Cardiac septum (tissue), 1 donor: ENCODE measurements at places on chromosomes 5 and 9. TPM values are rescaled to one million over a fixed set of nuclear protein-coding genes. Genes with fewer than 3 reads are reported as not detected.

LCN1 gene
- total RNA-seq: not detected

CDC20B gene
- total RNA-seq: not detected

CAMK4 gene
- total RNA-seq: 0.48 TPM

IRX2 gene
- 3.2 TPM for total RNA-seq

AJM1 gene
- 8.6 TPM for total RNA-seq

LMNB1 gene
- total RNA-seq: 3.0 TPM

DNA sequence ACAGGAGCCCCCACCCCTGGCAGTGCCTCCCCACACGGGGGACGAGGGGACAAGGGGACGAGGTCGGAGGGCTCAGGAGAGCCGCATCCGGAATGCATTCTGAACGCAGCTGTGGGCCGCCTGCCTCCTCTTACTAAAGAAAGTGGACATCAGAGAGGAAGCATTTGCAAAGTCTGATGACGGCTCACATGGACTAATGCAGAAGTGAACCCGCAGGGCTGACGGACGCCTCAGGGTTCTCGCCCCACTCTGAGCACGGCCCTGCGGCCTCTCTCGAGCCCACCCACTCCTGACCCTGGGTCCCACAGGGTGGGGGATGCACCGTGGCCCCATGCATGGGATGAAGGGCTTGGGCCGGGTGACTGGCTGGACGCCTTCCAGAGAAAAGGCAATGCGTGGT lies 5.9 kb downstream of the LPCAT1 start:
- peak; percentile 59 for DNase-seq

- no peak for DNase-seq
These were observed 15.9 kb downstream of the TLR4 start for GRCh38 chr9:117720066-117720465.

DNA sequence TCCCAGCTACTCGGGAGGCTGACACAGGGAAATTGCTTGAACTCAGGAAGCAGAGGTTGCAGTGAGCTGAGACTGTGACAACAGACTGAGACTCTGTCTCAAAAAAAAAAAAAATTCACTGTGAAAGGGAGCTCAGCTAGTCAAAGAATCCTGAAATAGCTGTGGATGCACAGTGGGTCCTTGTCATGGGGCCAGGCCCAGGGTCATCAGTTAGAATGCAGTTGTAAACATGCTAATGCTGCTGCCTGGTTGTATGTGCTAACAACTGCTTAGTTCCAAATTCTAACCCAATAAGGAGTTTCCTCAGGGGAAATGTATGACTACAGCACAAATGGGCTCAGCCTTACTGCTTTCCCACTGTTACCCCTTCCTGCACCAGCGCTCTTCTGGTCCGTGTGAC lies 84.0 kb downstream of the PALM2AKAP2 start:
- no peak for DNase-seq

GRCh38 chr9:755454-756381 lies 85.8 kb upstream of the DMRT1 start:
- DNase-seq: no peak

- DNase-seq: peak; percentile 49
These were observed 208.8 kb downstream of the DAB2IP start for GRCh38 chr9:121860213-121860612.

DNA sequence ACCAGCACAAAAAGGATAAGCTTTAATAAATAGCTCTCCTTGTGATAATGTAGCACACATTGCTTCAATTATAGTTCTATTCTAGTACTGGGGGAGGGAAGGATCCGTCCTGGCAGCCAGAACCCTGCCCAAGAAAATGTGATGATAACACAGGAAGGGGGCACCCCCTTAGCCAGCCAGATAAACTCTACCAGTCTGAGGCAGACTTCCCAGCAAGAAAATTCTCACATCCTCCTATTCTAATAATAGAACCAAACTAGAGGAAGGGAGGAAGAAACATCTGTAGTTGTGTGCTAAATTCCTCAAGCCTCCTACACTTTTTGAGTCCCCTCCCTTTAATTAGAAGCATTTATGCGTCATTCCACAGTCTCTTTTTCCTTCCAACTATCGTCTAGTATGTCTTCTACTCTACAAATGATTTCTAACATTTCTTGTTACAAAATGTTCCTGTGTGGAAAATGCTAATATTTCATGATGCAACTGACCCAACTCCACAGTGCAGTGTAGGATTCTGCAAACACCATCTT lies 261.0 kb downstream of the SEMA5A start:
- no peak for DNase-seq

DNA sequence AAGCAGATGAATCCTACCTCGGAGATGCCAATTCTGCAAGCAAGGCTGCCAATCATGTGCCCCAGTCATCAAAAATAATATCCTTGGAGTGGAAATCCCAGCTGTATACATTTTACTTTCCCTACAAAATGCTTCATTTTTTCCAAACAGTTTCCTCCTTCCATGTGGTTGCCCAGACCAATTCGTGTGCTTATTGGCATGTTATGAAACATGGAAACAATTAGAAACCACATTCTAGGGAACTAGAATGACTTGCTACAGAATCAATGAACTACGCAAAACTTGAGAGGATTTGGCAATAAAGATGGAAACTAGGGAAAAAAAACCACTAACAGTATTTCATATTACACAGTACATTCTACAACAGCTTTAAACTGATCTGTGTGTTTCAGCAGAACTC lies 584.5 kb upstream of the DMAC1 start:
- DNase-seq: no peak

DNA sequence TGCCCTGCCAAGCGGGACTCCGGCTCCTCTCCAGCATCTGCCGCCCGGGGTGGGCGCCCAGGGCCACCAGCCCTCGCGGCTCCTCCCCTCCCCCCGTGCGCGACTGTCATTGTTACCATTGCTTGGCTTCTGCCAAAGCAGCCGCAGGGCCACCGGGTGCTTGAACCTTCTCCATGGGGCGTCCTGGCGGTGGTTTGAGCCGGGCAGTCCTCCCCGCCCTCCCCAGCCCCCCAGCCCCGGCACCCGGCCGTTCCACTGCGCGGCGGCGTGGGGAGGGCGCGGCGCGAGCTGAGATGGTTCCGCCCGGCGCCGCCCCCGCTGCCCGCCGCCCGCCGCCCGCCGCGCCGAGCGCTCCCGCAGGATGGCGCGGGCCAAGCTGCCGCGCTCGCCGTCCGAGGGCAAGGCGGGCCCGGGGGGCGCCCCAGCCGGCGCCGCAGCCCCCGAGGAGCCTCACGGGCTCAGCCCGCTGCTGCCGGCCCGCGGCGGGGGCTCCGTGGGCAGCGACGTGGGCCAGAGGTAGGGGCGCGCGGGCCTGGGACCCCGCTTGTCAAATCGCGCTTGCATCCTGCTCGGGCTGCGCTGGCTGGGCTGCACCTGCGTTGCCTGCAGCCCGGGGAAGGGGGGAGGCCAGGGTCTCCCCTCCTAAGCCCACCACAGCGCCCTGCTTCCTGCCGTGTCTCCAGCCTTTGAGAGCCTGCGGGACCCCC lies 34.4 kb downstream of the KCNT1 start:
- no peak for DNase-seq

DNA sequence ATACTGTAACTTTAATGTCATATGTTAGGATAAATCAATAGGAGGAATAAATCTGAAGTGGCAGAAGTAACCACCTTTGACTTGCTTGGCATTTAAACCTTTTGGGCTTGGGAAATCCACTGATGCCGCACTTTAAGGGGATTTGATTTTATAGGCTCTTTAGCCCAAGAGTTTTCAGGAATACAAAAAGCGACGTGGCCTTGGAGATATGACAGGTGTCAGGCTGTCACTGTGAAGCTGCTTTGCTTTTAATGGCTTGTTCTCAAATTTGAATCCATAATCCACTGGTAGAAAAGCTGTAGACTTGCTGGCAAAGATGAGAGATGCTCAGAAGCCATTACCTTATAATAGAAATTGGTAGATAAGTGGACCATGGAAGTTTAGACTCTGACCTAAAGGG lies 71.6 kb downstream of the GABRG2 start:
- DNase-seq: no peak

DNA sequence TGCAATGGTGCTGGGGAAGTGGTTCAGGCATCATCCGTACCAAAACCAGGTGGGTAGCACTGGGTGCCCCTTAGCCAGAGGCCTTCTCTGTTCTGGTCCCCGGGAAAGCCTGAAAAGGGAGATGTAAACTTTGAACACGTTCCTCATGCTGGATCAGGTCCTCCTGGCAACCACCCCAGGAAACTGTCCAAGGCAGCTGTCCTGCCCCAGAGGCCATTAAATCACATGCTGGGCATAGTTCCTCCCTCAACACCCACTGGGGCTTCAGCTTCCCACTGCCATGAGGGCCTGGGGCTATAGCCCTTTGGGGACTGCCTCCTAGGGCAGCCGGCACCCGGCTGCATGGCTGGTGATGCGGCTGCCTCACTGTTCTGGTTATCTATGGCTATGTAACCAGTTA lies 228.9 kb upstream of the MVB12B start:
- DNase-seq: no peak

DNA sequence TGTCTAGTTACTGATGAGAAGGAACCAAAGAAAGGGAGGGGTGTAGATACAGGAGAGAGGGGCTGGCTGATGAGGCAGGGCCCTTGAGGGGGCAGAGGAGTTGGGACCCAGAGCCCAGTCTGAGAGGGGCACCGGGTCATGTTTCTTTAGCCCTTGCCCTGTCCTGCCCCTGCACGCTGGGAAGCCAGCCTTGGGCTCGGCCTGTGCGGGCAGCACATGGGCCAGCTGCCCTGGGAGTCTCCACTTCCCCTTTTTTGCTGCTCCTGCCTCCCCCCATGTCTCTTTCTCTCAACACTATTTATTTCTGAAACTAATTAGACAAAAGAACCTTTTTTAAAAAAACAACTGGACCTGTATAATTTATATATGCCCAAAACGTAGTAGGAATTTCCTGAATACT lies 20.5 kb downstream of the MVB12B start:
- DNase-seq: no peak

GRCh38 chr5:83099001-83099400 lies 21.7 kb downstream of the XRCC4 start:
- DNase-seq: no peak
